Adipocyte (in vitro differentiated cells): ENCODE measurements at places on chromosomes 16 and 17.

- DNase-seq = no peak
Measured at GRCh38 chr17:72253597-72253996, 132.8 kb downstream of the SOX9 start.

DNA sequence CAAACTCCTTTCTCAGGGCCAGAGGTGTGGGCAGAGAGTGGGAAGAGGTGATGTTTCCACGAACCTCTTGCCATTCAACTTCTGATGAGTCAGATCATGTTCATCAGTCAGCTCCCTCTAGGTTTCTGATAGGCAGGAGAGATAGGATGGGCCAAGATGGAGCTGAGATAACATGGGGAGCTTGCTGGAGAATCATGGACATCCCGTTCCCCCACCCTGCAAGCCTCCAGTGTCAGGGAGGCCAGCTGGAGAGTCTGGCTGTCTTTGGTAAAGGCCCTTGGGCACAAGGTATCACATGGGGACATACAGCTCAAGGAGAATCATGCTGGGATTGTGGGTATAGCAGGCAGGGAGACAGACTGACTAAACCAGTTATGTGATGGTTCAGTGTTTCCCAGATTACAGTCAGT lies 136.0 kb upstream of the IRX3 start:
- DNase-seq = no peak

- DNase-seq = peak; percentile 93
Measured at GRCh38 chr17:40443196-40443987, at the start of gene IGFBP4. Gene IGFBP4, plus strand, starts transcription at chr17:40443450. Its CDS starts 286 bp downstream, at chr17:40443736.

DNA sequence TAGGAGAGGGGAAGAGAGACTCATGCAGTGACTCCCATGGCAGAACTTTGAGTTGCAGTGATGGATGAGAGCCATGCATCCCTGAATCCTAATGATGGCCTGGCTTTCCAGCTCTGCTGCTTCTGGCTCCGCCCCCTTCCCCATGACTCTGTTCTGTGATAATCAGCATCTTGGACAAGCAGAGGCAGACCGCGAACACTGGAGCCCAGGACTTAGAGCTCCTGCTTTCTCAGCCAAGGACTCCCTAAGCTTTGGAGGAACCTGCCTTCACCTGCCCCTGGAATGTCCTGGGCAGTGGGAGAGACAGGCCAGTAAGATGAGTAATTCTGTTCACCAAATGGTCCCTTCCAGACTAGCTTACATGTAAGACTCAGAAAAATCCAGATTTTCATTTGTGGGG lies 12.5 kb downstream of the CCDC92B start:
- DNase-seq = no peak
